ENCODE measurements at places on chromosomes 2 and 18.

GRCh38 chr2:134245340-134245984 is 8.4 kb upstream of the MGAT5 start:
- peak; percentile 78 for DNase-seq

DNA sequence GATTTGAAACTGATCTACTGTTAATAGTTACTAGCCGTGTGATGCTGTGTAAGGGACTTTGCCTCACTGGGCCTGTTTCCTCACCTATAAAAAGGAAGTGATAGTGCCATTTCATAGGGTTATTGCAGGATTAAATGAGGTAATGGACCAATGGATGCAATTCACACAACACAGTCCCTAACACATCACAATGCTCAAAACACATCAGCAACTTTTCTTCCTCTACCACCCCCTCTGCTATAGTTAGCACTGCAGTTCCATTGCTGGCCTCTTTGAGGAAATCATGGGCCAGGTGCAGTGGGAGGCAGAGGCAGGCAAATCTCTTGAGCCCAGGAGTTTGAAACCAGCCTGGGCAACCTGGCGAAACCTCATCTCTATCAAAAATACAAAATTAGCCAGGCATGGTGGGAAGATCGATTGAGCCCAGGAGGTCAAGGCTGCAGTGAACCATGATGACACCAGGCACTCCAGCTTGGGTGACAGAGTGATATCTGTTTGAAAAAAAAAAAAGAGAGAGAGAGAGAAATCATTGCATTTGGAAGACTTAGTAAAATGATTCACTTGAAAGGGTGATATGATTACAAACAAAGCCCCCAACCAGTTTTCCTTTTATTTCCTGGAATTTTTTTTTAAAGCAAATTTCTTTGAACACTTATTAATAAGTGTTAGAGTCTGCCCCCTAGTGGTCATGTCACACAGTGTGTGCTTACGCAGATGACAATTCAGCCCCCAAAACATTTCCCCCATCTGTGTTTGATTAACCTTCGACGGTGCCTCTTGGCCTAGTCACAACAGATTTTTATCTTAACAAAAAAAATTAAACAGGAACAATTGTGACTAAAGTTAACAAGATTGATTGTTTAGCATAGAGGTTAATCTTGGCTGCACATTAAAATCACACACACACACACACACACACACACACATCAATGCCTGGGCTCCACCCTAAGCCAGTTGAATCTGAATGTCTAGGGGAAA is 88.6 kb upstream of the BCL11A start:
- DNase-seq = peak; percentile 17

DNA sequence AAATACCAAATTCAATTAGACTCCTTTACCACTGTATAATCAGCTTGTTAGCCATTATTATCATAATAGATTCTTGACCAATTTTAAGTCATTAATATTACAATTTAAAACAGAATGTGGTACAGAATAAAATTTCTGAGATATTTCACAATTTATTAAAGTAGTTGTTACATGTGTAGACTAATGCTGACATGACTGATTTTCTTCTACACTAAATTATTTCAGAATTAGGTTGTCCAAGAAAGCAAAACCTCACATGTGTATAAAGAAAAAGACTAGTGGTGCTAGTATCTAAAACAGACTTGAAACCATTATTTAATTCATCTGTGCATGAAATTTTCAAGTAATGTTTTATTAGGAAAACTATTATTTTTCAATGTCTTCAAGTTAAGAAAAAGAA is 79.2 kb upstream of the COL3A1 start:
- DNase-seq = no peak

DNA sequence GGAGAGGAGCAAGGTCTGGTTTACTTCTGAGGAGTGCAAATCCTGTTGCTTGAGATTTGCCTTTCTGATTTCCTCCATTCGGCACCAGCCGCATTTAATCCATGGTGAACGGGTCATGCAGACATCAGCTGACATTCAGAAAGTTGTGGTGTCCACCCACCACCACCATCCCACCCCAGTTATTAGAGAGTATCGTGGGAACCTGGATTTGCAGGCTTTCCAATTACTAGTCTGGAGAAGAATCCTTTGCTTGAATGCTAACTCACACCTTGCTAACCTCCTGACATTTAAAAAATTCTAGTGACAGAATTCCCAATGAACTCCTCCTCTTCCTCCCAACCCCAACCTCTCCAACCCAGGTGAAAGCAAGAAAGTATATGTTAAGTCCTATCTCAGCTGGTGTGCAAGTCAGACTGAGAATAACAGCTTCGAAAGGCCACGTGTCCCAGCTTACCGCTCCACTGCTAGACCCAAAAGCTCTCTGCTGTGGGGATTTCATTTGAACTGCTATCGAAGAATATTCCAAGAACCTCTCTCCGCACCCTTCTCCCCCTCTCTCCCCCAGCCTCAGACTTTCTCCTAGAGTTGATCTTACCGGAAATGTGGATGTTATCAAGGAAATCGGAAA is 17.7 kb downstream of the BCL11A start:
- no peak for DNase-seq

- no peak for DNase-seq
Observed at GRCh38 chr2:187390891-187391290, 57.2 kb downstream of the CALCRL start.

- no peak for DNase-seq
Observed at GRCh38 chr2:142425551-142425950, 294.7 kb upstream of the LRP1B start.

GRCh38 chr2:235302263-235302662 is 191.6 kb upstream of the AGAP1 start:
- no peak for DNase-seq

DNA sequence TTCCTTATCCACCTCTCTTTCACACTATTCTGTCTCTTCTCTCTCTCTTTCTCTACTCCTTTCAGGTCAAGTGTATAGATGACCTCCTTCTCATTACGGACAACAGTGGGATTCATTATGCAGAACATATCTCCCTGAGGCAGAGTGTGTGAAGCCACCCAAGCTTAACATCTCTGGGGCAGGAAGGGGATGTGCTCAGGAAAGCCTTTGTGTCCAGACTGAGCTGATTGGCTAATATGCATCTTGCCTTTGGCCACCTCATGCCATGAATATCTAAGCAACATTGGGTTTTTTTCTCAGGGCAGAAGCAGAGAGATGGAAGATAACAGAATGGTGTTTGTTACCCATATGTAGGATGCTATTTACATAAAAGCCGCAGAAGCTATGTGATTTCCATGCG is 211.4 kb upstream of the LRRTM1 start:
- DNase-seq = no peak

DNA sequence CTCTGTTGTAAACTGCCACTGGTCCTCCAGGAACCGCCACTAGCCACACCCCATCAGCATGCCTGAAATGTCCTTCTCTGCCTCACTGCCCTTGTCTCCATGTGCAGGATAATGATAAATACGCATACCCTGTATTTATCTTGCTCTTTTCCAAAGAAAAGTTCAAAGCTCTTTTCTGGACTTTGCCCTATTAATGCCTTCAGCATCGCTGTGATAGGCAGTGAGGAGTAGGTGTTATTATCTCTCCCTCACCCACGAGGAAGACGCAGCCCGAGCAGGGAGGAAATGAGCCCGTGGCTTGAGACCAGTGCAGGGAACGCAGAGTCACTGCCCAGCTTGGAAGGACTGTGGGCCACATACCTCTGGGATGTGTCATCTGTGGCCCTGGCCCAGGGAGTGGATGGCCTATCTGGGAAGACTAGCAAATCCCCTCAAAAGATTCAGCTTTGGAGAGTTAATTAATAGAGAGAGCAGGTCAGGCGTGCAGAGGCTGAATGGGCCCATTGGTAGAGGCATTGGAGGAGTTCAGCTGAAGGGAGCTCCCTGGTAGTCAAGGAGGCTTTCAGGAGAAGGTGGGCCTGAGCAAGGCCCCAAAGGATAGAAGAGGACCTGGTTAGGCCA is 39.5 kb upstream of the MCFD2 start:
- DNase-seq = no peak

- DNase-seq = no peak
Observed at GRCh38 chr2:106581328-106581727, 94.2 kb downstream of the CD8B2 start.

- DNase-seq = no peak
Observed at GRCh38 chr18:34704823-34705222, 5.3 kb upstream of the DTNA start.

DNA sequence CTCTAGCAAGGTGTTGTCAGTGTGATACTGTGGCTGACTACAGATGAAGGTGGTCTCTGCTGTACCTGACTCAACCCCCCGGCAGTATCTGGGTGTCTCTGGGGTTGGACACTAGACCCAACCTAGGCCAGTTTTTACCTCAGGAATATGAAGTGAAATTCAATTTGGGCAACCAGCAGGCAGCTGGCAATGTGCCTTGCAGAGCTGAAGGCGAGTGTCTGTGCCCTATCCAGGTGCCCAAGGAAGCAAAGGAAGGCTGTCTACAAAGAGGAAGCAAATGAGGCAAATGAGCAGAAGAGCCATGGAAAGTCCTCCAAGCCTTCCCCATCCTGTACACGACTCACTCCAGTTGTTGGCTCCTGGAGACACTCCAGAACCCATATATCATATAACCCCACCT is 264.6 kb upstream of the AGAP1 start:
- no peak for DNase-seq

GRCh38 chr2:80028051-80028450 is 276.5 kb downstream of the LRRTM1 start:
- no peak for DNase-seq

DNA sequence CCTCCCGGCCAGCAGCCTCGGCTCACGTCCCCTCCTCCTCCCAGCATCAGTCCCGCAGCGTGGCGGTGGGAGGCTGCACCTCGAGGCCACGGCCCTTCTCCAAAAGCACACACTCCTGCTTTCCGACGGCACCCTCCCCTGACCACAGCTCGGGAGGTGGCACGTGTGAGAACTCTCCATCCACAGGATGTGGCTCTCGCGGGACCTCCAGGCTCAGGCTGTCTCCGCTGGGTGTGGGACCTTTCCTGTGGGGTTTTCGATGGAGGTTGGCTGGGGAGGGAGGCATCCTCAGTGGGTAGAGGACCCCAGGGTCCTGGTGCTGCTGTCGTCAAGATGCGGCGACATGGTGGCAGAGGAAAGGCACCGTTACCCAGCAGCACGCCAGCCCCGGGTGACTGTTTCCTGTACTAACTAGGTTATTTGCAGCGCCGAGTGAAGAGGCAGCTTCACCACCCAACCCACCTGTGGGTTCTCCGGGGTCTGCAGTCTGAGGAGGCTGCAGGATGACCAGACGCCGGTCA is 42.8 kb upstream of the KCNG2 start:
- DNase-seq = no peak

Data from activated T-cell treated with anti-CD3 and anti-CD28 coated beads for 4 hours (primary cell).